ENCODE measurements at places on chromosomes 1 and 21.

GRCh38 chr1:19091196-19091953, 118.7 kb downstream of the UBR4 start:
- DNase-seq: no peak

GRCh38 chr1:72781038-72781437, 498.7 kb upstream of the NEGR1 start:
- DNase-seq: no peak

DNA sequence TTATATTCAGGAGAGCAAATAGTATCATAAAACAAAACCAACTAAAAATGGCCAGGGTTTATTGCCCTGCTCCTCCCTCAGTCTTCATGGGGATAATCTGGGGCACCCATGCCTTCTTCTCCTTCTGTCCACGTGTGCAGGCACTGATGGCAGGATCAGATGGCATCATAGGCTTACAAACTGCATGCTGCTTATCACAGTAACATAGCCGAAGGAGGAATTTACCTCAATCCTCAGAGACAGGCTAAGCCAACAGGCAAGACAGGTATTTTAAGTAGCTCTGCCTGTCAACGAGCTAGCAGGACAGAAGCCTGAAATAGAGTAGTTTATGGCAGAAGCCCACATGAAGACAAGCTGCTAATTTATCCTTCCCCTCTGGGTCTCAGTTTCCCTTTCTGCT, 9.4 kb downstream of the LAMB3 start:
- DNase-seq: peak; percentile 51

- DNase-seq: no peak
Measured at GRCh38 chr1:36869054-36869453, 165.3 kb downstream of the GRIK3 start.

- no peak for DNase-seq
Measured at GRCh38 chr21:38972078-38972477, 166.3 kb downstream of the ETS2 start.

DNA sequence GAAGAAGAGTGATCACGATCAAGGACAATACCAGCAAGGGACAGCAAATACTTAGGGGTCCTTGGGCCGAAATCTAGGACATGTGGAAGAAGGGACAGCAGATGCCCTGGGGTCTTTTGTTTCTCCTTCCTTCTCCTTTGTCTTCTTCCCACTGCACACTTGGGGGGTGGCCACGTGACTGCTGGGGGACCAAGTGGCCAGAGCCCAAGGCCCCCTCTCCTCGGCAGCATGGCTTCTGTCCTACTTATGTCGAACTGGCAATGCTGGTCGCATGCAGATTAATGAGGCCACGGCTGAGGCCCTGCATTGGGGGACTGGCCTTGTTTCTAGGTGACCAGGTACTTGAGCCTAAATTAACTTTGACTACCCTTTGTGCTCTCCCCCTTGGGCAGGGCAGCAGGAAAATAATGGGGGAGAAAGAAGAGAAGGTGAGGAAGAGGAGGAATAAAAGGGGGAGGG, 83.0 kb downstream of the GRIK3 start:
- DNase-seq: no peak

GRCh38 chr1:153568367-153569099, 2.9 kb upstream of the S100A2 start:
- peak; percentile 96 for DNase-seq

- DNase-seq: no peak
Measured at GRCh38 chr1:229148041-229148671, 122.8 kb upstream of the RAB4A start.

Measured in epithelial cell of esophagus (primary cell).